ENCODE measurements at places on chromosomes 1 and 21. TPM values are rescaled to one million over a fixed set of nuclear protein-coding genes. Genes with fewer than 3 reads are reported as not detected.

DNA sequence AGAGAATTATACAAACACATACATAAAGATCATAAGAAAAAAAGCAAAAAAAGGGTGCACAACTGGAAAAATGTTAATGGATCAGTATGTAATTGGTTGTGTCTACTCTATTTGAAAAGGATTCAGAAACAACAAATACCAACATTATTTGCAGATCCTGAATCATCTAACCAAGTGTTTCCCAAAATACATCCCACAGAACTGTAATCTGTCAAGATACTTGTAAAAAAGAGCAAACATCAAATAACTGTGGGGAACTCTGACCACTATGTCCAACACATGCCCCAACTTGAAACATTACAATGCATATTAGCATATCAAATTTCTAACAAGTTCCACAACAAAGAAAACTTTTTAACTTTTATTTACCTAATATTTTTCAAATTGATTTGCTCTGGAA is 22.6 kb downstream of the ANKRD13C start:
- DNase-seq = no peak

GRCh38 chr1:54653036-54653435 is 11.4 kb downstream of the MROH7 start:
- DNase-seq = no peak

AMY1A gene
- total RNA-seq = not detected

OR2T29 gene
- total RNA-seq = not detected

Measured in G401 (cell line).